ENCODE measurements at places on chromosomes 13 and 19.

DNA sequence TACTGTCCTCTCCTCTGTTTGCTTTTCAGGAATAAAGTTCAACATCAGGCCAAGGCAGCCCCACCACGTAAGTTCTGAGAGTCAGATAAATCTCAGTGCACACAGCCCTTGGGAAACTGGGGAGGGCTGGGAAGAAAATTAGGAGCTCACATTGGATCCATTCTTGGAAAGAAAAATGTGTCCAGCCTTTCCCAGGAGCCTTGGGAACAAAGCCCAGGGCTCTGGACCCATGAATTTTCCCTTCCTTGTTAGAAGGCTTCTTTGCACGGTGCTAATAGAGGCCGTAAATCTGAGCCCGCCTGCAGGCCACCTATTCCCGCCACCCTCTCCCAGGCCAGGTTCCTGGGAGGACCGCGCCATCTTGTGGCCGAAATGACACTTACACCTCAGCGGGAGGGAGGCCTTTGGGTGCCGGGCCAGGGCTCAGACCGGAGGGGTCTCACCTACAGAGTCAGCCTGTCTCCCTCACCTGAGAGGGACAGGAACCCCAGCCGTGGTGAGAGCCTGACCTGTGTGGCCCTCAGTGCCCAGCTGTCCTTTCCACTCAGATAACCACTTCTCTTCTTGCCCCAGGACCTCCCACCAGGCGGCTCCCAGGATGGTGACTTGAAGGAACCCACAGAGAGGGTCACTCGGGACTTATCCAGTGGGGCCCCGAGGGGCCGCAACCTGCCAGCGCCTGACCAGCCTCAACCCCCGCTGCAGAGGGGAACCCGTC, 25.1 kb upstream of the KCTD15 start:
- peak; percentile 57 for DNase-seq

- DNase-seq, result no peak
Observed at GRCh38 chr19:35507561-35507960, 5.9 kb downstream of the DMKN start.

GRCh38 chr19:40607311-40608239, 6.4 kb downstream of the LTBP4 start:
- DNase-seq, result no peak

DNA sequence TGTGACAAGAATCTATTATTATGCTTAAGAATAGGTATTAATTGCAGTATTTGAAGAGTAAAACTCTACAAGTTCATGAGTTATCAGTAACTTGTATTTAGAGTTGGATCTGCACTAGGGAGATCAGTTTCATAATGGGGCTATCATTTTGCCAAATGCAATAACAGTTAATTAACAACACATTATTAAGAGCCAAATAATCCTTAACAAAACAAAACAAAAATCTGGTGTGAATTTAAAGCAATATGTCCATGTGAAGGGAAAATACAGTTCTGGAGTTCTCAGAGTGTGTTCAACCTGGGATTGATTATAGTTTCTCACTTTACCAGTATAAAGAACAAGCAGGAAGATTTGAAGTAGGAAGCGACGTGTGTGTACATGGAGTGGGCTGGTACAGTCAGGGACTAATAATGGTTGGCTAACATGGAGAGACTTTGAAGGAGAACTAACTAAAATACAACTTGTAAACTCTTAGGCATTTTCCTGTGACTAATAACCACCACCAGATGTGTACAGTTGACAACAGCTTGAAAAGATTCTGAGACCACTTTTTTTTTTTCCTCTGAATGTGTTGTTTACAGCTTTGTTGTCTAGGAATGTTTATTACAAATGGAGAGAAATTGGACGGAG, 58.5 kb downstream of the POSTN start:
- no peak for DNase-seq

DNA sequence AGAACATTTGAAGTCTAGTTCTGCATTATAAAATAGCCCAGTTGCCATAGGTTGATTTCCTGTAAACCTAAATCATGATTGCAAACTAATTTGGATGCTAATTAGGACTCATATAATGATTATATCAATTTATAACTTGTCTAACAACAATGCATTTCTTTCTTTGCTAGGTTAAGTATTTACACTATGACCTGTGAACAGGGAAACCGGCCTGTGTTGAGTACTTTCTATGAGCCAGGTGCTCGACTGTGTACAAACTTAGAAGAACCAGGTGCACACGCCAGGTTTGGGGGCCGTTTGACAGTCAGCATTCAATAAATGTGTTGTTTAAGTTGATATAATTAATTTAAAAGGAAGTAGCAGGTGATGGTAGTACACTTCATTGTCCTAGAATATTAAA, 203.1 kb downstream of the TM9SF2 start:
- no peak for DNase-seq

- no peak for DNase-seq
Observed at GRCh38 chr19:1374250-1374577, 9.5 kb upstream of the NDUFS7 start.

DNA sequence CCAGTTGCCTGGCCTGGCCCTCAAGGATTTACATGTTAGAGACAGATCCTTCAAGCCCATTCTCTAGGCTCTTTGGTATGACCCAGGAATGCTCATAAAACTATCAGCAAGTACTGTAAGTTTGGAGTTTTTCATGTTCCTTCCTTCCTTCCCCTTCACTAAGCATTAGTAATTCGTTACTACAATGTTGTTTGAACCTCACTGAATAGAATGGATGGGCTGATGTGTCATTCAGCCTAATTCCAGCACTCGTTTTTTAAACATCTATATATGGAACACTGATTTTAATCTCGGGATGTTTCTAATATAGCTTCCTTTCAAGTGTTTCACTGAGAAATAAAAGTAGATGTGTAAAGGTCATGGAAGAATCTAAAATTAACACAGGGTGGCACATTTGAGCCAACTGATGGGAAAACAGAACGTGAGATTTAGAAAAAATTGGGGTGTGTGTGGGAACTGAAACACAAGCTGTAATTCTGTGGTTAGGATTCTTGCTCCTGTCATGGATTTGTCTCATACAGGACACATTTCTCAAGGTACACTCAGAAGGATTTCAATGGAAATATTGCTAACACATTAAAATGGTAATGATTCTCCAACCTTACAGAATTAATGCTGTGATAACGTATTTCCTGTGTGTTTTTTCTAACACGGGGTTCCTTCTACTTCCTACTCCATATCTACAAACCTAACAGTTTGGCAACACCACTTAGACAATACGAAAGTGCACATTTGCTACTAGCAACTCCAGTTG, 93.4 kb downstream of the FLT1 start:
- no peak for DNase-seq

DNA sequence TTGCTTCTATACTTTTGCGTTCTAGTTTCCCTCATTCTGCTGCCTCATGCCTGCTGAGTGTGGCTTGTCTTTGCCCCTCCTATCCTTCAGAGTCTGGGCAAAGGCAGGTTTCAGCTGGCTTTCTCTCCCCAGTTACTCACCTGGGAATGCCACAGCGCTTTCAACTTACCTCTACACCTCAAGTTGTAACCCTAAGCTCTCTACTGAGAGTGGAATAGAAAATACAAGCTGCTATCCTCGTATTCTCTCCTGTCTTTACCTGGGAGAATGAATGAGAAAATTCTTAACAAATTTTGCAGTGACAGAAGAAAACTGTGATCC, 316.3 kb upstream of the KLF12 start:
- DNase-seq, result no peak

GRCh38 chr13:27302643-27303262, 32.1 kb downstream of the RASL11A start:
- DNase-seq, result no peak

DNA sequence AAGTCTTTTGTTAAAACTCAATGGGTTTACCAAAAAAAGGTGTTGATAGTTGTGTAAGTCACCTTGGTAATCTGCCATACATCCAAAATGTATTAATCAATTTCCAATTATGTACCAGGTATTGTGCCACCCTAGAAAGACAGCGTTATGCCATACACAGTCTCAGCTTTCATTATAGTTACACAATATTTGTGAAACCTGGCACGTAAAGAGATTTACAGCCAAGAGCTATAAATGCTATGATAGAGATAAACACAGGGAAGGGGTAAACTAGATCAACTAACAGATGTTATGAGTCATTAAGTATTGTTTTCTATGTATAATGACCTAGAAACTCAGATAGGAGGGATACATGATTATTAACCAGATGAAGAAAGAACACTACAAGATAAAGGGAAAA, 725.6 kb upstream of the SLITRK5 start:
- DNase-seq, result no peak

- no peak for DNase-seq
Observed at GRCh38 chr19:54478677-54479266, 5.7 kb upstream of the CDC42EP5 start.

DNA sequence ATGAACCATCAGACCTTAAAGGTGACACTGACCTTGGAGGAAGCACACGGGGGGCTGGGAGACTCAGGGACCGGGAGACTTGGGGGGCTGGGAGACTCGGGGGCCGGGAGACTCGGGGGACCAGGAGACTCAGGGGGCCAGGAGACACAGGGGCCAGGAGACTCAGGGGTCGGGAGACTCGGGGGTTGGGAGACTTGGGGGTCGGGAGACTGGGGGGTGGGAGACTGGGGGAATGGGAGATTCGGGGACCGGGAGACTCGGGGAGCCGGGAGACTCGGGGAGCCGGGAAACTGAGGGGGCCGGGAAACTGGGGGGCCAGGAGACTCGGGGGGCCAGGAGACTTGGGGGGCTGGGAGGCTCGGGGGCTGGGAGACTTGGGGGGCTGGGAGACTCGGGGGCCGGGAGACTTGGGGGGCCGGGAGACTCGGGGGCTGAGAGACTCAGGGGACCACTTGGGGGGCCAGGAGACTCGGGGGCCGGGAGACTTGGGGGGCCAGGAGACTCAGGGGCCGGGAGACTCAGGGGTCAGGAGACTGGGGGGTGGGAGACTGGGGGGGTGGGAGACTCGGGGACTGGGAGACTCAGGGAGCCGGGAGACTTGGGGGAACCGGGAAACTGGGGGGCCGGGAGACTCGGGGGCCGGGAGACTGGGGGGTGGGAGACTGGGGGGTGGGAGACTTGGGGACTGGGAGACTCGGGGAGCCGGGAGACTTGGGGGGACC, 62.9 kb downstream of the RASA3 start:
- DNase-seq, result no peak

DNA sequence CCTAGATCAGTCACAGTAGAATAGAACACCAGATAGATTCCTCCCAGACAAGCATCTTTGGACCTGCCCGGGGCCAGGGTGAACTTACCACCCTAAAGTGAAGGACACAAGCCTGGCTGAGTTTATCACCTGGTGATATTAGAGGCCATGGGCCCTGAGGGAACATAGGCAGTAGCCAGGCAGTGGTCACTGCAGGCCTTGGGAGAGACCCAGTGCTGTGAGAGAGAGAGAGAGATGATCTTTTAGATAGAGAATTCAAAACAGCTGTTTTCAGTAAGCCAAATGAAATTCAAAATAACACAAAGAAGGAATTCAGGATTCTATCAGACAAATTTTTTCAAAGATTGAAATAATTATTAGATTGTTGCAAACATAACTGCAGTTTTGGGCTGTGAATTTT, 1679.9 kb downstream of the EFNB2 start:
- DNase-seq, result no peak

GRCh38 chr19:19022380-19022961, 10.8 kb downstream of the SUGP2 start:
- DNase-seq, result no peak

DNA sequence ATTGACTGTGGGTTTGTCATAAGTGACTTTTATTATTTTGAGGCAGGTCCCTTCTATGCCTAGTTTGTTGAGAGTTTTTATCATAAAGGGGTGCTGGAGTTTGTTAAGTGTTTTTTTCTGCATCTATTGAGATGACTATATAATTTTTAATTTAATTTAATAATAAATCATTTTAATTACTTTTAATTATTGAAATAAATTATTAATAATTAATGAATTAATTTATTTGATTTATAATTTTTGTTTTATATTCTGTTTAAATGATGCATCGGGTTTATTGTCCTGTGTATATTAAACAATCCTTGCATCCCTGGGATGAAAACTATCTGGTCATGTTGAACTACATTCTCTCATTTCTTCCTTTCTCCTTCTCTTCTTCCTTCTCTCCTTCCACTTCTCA, 1352.2 kb upstream of the PRR20A start:
- DNase-seq, result no peak

- no peak for DNase-seq
Observed at GRCh38 chr13:100280681-100281080, 191.8 kb downstream of the PCCA start.

GRCh38 chr19:58089846-58090245, 8.2 kb downstream of the ZSCAN18 start:
- no peak for DNase-seq

DNA sequence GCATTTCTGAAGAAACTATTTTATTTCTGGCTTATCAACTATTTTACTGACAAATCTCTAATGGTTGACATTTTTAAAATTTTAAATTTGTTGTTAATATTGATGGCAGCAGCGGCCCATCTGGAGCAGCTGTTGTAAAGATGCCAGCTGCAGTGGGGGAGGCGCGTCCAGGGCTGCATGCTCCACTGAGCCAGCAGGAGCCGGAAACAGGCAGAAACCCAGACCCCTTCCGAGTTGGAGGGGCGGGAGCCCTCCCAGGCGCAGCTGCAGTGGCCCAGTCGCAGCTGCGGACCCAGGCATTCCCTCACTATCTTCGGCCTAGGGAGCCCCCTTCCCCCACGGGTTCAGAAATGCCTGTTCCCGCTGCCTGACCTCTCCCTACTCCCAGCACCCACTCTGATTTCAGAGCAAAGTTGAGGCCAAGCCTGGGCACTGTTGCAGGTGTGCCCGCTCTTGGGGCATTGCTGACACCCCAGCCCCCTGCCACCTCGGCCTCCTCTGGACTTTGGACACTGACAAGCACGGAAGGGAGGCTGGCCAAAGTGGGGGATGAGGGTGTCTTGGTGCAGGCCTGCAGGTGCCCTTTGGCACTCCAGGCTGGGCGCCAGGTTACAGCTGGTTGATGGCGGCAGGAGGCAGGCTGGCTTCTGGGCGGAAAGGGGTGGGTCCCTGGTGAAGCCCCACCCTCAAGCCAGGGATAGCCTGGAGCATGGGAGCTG, 69.2 kb downstream of the PIBF1 start:
- DNase-seq, result no peak

- DNase-seq, result no peak
Observed at GRCh38 chr13:78100486-78100885, 181.9 kb upstream of the EDNRB start.

Measured in stimulated activated CD8-positive, alpha-beta memory T cell treated with anti-CD3 and anti-CD28 coated beads, Interleukin-4, amount 100 ng/mL, for 24 hours (primary cell).